Heart right ventricle (tissue), 16 donors: ENCODE measurements at places on chromosomes 16 and 17. TPM values are rescaled to one million over a fixed set of nuclear protein-coding genes. Genes with fewer than 3 reads are reported as not detected.

Gene SEPTIN1
- 1.3 TPM for total RNA-seq

Gene PSMD11
- 74.9 TPM for total RNA-seq

Gene ALOX12
- total RNA-seq, result not detected

DNA sequence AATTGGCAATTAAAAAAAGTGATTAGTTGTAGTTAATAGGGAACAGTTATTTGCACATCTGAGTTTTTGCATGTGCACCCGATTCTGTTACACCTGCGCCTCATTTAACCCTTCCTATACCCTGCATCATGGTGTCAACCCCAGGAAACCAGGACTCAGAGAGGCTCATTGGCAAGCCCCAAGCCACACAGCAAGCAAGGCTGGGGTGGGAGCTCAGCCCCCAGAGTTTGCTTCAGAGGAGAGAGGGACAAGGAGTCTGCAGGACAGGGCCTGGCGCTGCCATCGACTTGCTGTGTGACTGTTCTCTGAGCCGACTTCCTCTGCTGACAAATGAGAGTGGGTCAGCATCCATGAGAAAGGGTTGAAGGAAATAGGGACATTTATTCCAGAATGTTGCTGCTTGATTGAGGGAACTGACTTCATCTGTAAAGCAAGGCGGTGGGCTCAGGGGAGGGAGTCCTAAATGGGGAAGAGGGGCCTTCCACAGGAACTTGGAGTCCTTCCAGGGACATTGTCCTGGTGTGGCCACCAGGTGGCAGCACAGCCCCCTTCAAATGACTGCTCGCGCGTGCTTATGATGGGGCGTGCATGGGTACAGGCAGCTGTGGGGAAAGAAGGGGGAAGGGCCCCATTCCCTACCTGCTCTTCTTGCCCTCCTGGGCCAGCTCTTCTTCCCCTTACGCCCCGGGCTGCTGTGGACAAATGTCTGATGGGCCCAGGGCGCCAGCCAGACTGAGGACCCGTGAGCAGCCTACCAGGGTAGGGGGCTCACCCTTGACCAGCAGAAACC, 51.6 kb downstream of the NT5M start:
- DNase-seq, result peak; percentile 73

DNA sequence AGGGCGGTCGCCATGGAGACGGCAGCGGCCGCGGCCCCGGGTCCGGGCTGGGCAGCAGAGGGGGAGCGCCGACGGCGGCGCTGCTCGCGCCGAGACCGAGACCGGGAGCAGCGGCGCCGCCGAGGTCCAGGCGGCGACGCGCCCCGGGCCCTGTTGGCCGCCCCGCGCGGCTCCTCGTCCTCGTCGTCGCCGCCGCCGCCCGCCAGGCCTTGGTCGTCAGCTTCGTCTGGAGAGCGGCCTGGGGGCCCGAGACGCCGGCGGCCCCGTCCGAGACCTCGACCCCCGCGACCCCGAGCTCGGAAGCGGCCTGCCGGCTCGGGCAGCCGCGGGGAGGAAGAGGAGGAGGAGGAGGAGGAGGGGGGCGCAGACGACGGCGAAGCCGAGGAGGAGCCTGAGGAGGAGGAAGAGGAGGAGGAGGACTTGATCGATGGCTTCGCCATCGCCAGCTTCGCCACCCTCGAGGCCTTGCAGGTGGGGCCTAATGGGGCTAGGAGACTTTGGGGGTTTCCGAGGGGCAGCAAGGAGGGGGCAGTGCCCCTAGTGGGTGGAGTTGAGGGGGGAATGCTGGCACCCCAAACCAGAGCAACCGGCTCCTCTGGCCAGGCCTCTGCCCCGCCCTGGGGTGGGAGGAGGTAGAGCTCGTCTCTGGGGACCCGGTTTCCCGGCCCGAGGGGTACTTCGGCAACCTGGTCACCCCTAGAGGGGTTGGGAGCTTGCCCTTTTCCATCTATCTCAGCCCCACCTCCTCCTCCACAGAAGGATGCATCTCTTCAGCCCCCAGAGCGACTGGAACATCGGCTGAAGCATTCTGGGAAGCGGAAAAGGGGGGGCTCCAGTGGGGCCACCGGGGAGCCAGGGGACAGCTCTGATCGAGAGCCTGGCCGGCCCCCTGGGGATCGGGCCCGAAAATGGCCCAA, 1.5 kb downstream of the FBRS start:
- peak; percentile 48 for DNase-seq

GRCh38 chr16:56306690-56307533, 115.6 kb downstream of the GNAO1 start:
- no peak for DNase-seq

GRCh38 chr17:66172691-66173223, 19.2 kb downstream of the CEP112 start:
- no peak for DNase-seq

GRCh38 chr16:51439271-51439670, 288.2 kb upstream of the SALL1 start:
- DNase-seq, result no peak
